ENCODE measurements at places on chromosomes 11 and 22. TPM values are rescaled to one million over a fixed set of nuclear protein-coding genes. Genes with fewer than 3 reads are reported as not detected.

Gene SCN2B
- total RNA-seq = 0.29 TPM

Gene PAX6
- 3.9 TPM for total RNA-seq

Gene APOBEC3F
- 10.4 TPM for total RNA-seq

Gene HEPN1
- not detected for total RNA-seq

Gene MPEG1
- not detected for total RNA-seq

GRCh38 chr11:45252134-45252856 is 33.8 kb downstream of the SYT13 start:
- peaks cover 7% of the 10 kb centered on the region for H3K4me1 ChIP-seq
- H3K27ac ChIP-seq = no peak overlapping the region
- no peaks in the 10 kb centered on the region for H3K27me3 ChIP-seq
- no peak overlapping the region for H3K4me3 ChIP-seq
- DNase-seq = peak; percentile 20

- peaks cover 21% of the 10 kb centered on the region for H3K4me1 ChIP-seq
- no peaks in the 10 kb centered on the region for H3K27me3 ChIP-seq
- H3K36me3 ChIP-seq = no peaks in the 10 kb centered on the region
- H3K4me3 ChIP-seq = no peak overlapping the region
- no peak overlapping the region for H3K27ac ChIP-seq
Measured at GRCh38 chr22:44686873-44687600, 15.0 kb upstream of the PRR5 start.

DNA sequence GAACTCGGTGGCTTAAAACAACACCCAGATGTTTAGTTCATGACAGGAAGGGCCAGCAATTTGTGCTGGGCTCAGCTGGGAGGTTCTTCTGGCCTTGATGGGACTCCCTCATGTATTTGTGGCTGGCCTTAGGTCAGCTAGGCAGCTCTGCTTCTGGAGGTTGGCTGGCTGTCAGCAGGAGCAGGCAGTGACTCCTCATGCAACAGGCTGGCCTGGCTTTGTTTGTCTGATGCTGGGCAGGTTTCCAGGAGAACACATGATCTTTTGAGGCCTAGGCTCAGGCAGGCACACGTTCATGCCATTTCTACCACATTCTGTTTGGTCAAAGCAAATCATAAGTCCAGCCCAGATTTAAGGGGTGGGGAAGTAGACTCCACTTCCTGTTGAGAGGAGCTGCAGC is 571.2 kb downstream of the TBC1D22A start:
- H3K4me1 ChIP-seq = peaks cover 19% of the 10 kb centered on the region
- H3K4me3 ChIP-seq = no peak overlapping the region
- H3K27me3 ChIP-seq = no peaks in the 10 kb centered on the region
- H3K36me3 ChIP-seq = no peaks in the 10 kb centered on the region
- DNase-seq = peak; percentile 49
- H3K27ac ChIP-seq = no peak overlapping the region

- no peak overlapping the region for H3K4me3 ChIP-seq
- H3K27ac ChIP-seq = no peak overlapping the region
- peaks cover 20% of the 10 kb centered on the region for H3K27me3 ChIP-seq
- H3K36me3 ChIP-seq = no peaks in the 10 kb centered on the region
- H3K4me1 ChIP-seq = no peaks in the 10 kb centered on the region
Measured at GRCh38 chr22:50004918-50005317, 7.6 kb downstream of the IL17REL start.

GRCh38 chr22:21622919-21623647 is 6.7 kb downstream of the YDJC start:
- H3K27me3 ChIP-seq = no peaks in the 10 kb centered on the region
- H3K4me1 ChIP-seq = peaks cover 4% of the 10 kb centered on the region
- no peak overlapping the region for H3K4me3 ChIP-seq
- peaks cover 4% of the 10 kb centered on the region for H3K36me3 ChIP-seq
- DNase-seq = no peak

- H3K4me1 ChIP-seq = peaks cover 23% of the 10 kb centered on the region
- H3K27ac ChIP-seq = no peak overlapping the region
- no peaks in the 10 kb centered on the region for H3K27me3 ChIP-seq
- H3K4me3 ChIP-seq = no peak overlapping the region
Measured at GRCh38 chr11:66309475-66309874, 7.4 kb downstream of the CD248 start.

Measured in astrocyte (in vitro differentiated cells and primary cell).